ENCODE measurements at places on chromosomes 1 and 21. TPM values are rescaled to one million over a fixed set of nuclear protein-coding genes. Genes with fewer than 3 reads are reported as not detected.

The MIXL1 gene
- not detected for total RNA-seq

The SPATA21 gene
- total RNA-seq = not detected

The SPRR2G gene
- total RNA-seq = not detected

The ATPAF1 gene
- total RNA-seq = 34.1 TPM

The S100A7A gene
- total RNA-seq = not detected

The TEKT2 gene
- not detected for total RNA-seq

The RPS8 gene
- 1,070 TPM for total RNA-seq

- H3K27me3 ChIP-seq = peaks cover 84% of the 10 kb centered on the region
- H3K27ac ChIP-seq = no peak overlapping the region
- peak; percentile 41 for DNase-seq
- peaks cover 12% of the 10 kb centered on the region for H3K4me1 ChIP-seq
- no peak overlapping the region for H3K4me3 ChIP-seq
- no peaks in the 10 kb centered on the region for H3K36me3 ChIP-seq
Measured at GRCh38 chr1:180236698-180237509, 6.8 kb downstream of the LHX4 start.

GRCh38 chr1:224447251-224447650 is 12.7 kb upstream of the WDR26 start:
- no peak overlapping the region for H3K27ac ChIP-seq
- no peaks in the 10 kb centered on the region for H3K36me3 ChIP-seq
- no peak for DNase-seq

GRCh38 chr21:46119144-46119636 is 21.3 kb downstream of the COL6A2 start:
- no peak overlapping the region for H3K27ac ChIP-seq
- H3K4me3 ChIP-seq = no peak overlapping the region
- H3K36me3 ChIP-seq = no peaks in the 10 kb centered on the region
- peak; percentile 56 for DNase-seq
- H3K4me1 ChIP-seq = no peaks in the 10 kb centered on the region

GRCh38 chr1:240189386-240189989 is 97.8 kb downstream of the FMN2 start:
- DNase-seq = no peak
- H3K4me3 ChIP-seq = no peak overlapping the region
- peaks cover 23% of the 10 kb centered on the region for H3K27me3 ChIP-seq

GRCh38 chr1:27489501-27489972 is 430 bp downstream of the WASF2 start:
- peak overlapping the region; percentile 99 for H3K27ac ChIP-seq
- no peaks in the 10 kb centered on the region for H3K27me3 ChIP-seq
- H3K36me3 ChIP-seq = no peaks in the 10 kb centered on the region
- DNase-seq = no peak
- peak overlapping the region; percentile 91 for H3K4me3 ChIP-seq
- H3K4me1 ChIP-seq = peaks cover 23% of the 10 kb centered on the region

DNA sequence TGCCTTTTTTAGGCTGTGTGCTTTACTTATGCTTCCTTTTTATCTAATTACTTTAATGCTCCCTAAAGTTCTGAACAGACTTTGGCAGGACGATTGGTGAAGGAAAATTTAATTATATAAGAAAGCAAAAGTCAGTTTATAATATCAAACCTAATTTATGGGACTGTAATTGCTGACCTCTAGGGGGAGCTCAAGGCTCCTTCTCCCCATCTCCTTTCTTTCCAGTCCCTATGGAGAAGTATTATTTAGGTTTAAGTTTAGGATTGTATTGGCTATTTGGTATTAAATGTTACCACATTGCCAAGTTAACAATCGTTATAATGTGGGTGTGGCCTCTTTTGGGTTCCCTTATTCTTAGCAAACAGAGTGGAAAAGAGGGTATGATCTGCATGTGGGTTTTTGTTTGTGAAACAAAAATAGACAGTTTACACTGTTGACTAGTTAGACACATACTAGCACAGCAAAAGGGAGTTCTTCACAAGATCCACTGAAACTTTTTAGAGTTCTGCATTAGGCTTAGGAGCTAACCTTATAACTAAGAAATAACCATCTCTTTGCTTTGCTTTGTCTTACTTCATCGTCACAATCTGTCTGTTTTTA is 48.2 kb upstream of the TNFSF4 start:
- H3K36me3 ChIP-seq = peaks cover 13% of the 10 kb centered on the region
- no peak for DNase-seq
- H3K4me3 ChIP-seq = no peak overlapping the region
- H3K27me3 ChIP-seq = no peaks in the 10 kb centered on the region
- H3K27ac ChIP-seq = no peak overlapping the region

GRCh38 chr21:42764883-42765282 is 111.5 kb downstream of the PDE9A start:
- no peaks in the 10 kb centered on the region for H3K27me3 ChIP-seq
- no peaks in the 10 kb centered on the region for H3K4me1 ChIP-seq
- no peak overlapping the region for H3K27ac ChIP-seq
- no peaks in the 10 kb centered on the region for H3K36me3 ChIP-seq
- no peak overlapping the region for H3K4me3 ChIP-seq
- DNase-seq = no peak

DNA sequence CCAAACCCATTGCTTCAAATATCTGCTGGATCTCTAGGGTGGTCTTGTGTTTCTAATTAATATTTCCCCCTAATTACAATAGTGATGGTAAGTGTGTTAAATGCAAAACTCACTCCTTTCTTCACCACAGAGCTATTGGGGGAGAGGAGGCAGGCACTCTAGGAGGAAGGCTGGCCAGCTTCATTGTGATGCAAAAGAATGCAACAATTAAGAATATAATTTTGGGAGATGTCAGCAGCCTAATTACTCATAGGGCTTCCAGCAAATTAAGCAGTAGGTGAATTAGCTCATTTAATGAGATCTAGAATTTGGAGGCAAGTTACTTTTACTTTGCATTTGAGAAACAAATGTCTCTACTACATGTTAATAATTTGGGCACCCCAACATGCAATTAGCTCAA is 560.4 kb upstream of the DAB1 start:
- H3K36me3 ChIP-seq = no peaks in the 10 kb centered on the region
- peaks cover 28% of the 10 kb centered on the region for H3K27me3 ChIP-seq
- no peaks in the 10 kb centered on the region for H3K4me1 ChIP-seq
- no peak overlapping the region for H3K4me3 ChIP-seq
- DNase-seq = no peak

All from natural killer cell treated with Interleukin-12 subunit alpha and Interleukin-12 subunit beta and Interleukin-15 and Interleukin-18, amount 100 ng/mL, for 72 hours (primary cell).